ENCODE measurements at places on chromosomes 5 and 9. TPM values are rescaled to one million over a fixed set of nuclear protein-coding genes. Genes with fewer than 3 reads are reported as not detected.

DNA sequence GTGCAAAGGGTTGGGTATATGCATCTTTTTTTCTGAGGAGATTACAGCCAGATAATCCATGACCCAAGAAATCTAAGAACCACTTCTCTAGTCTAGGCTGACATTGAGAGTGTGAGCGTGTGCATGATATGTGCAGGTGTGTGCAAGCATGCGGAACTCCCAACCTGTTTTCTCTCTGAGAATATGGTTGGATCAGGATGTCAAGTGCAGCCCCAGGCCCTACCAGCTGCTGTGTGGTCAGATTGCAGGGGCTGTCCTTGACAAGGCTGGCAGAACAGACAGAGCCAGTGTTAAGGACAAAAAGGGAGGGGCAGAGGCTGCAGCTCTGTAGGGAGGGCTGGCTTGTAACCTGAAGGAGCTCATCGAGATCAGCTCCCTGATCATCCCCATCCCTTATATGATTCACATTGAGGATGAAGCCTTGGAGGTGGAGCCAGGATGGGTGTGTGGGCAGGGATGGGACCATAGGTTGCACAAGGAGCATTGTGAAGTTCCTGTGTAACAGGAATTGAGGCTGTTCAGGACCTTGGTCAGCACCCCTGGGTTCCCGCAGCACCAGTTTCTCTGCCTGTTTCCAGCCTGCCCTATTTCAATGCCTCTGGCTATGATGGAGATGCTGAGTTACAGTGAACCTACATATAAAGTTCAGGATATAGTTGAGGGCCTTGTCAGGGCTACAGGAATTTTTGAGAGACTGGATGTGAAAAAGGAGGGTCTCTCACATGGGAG, 52.6 kb upstream of the ARAP3 start:
- ATAC-seq, result peak; percentile 31

- no peak for ATAC-seq
Observed at GRCh38 chr9:99980598-99980997, 74.1 kb downstream of the STX17 start.

DNA sequence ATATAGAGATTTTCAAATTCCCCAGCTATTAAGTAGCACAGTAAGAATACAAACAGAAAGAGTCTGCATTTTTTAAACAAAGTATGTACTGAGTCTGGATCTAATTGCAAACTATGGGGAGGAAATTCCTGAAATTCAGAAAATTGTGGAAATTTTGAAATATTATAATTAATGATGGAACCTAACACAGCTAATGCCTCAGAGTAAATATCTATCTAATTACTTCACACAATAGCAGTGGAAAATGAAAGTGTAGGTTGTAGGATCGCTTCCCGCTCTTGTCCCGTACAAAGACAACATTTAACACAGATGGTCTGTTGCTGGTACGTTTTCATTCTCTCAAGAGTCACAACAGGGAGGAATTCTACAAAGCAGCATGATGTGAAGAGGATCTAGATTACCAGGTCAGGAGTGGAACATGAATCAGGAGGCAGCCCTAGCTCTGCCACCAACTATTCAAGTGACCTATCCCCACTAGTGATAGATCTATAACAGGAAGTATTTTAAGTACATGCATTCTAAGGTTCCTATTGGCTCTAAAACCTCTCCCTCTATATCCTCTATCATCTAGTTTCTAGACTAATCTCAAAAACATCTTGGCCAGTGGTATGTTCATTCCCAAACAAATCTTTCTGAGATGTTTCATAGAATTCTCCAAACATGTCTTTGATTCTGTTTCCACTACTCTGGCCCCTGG, 58.9 kb upstream of the GRAMD2B start:
- ATAC-seq, result no peak

- no peak for ATAC-seq
Observed at GRCh38 chr5:168428552-168428951, 57.7 kb upstream of the RARS1 start.

DNA sequence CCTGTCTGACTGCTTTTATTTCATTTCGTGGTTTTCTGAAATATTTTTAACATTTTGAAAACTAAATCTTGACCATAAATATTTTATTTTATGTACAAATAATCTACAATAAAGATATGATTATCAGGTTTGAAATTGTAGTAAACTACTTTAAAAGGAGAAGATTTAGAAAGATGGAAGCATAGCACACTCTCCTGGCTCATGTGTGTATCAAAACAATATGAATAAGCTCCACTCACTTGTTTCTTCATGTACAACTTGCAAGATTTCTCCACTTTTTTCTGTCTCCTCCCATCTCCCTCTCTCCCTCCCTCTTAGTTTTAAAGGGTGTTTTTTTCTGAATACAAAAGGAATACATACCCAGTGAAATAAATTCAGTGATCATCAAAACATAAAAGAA, 15.4 kb upstream of the VPS13A start:
- no peak for ATAC-seq

GRCh38 chr5:119626086-119626485, 3.3 kb upstream of the FAM170A start:
- no peak for ATAC-seq

- ATAC-seq, result no peak
Observed at GRCh38 chr9:101030086-101030391, 1.5 kb downstream of the PLPPR1 start.

- ATAC-seq, result no peak
Observed at GRCh38 chr9:108783731-108784495, 71.9 kb downstream of the ACTL7B start.

GRCh38 chr5:129135633-129136032, 41.1 kb downstream of the ISOC1 start:
- ATAC-seq, result no peak

DNA sequence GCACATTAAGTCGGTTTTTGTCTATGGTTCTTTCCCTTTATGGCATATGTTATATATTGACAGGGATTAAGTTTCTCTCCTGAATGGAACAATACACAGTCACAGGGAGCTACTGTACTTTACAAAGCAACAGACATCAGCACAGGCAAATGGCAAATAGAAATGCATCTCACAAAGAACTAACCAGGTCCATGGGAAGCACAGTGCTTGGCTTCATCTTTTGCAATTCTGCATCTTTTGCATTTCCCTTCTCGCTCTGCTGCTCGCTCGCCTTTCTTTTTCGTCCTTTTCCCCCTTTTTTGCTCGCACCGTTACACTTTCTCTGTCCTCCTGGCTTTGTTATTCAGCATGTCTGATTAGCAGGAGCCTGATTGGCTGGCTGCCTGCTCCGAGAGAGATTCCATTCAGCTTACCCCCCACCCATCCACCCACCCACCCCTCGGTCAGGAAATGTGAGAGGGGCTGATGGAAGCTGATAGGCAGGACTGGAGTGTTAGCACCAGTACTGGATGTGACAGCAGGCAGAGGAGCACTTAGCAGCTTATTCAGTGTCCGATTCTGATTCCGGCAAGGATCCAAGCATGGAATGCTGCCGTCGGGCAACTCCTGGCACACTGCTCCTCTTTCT, at the start of gene ADAMTSL1:
ADAMTSL1 (plus strand) TSS at position 502 of the 628 bp plus-strand sequence; CDS start at position 582, 80 bp downstream.
- ATAC-seq, result peak; percentile 93

GRCh38 chr9:134568116-134568515, 73.5 kb upstream of the COL5A1 start:
- ATAC-seq, result no peak

DNA sequence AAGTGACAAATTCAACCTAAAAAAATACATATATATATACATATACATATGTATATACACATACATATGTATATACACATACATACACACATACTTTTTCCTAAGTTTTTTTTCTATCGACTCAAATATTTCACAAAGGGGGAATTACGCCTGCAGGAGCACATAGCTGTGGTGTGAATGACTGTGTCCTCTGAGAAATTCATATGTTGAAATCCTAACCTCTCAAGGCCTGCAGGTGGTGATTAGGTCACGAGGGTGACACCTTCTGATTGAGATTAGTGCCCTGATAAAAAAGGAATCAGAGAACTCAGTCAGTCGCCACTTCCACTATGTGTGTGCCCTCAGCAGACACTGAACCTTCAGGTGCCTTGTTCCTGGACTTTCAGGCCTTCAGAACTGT, 248.7 kb downstream of the SEMA5A start:
- no peak for ATAC-seq

Gene ZNG1A
- total RNA-seq, result 30.4 TPM

Gene CBY3
- 2.1 TPM for total RNA-seq

Gene SPTLC1
- 32.3 TPM for total RNA-seq

Gene CCNJL
- 1.9 TPM for total RNA-seq

Gene TEX48
- not detected for total RNA-seq

Gene QRFP
- total RNA-seq, result 0.78 TPM

Gene FOXD1
- 37.2 TPM for total RNA-seq

Gene STPG3
- total RNA-seq, result 0.93 TPM

Gene KYAT1
- total RNA-seq, result 4.0 TPM
